ENCODE measurements at places on chromosomes 2 and 18. TPM values are rescaled to one million over a fixed set of nuclear protein-coding genes. Genes with fewer than 3 reads are reported as not detected.

Gene BIRC6
- 74.7 TPM for total RNA-seq

DNA sequence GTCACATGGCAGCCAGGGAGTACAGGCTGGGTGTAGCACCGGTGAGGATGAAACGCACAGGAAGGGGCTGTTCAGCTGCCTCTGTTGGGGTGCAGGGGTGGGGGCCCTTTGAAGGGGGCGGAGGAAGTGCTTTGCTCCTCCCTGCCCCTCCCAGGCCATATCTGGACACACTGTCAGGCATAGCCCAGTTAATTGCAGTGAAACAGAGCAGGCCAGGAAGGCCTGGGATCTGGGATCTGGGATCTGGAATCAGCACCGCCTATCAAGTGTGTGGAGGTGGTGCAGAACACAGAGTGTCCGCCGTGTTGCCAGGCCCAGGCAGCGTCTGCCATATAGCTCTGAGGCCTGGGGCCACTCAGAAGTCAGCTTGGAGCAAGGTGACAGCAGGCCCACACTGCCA, 119.3 kb upstream of the MSH2 start:
- H3K4me3 ChIP-seq: no peak overlapping the region
- H3K27ac ChIP-seq: no peak overlapping the region
- H3K4me1 ChIP-seq: peaks cover 10% of the 10 kb centered on the region
- no peaks in the 10 kb centered on the region for H3K27me3 ChIP-seq
- no peak for DNase-seq
- H3K36me3 ChIP-seq: no peaks in the 10 kb centered on the region

GRCh38 chr2:233362742-233363141, 8.4 kb downstream of the DGKD start:
- H3K4me1 ChIP-seq: peaks cover 8% of the 10 kb centered on the region
- no peak overlapping the region for H3K4me3 ChIP-seq
- H3K27ac ChIP-seq: no peak overlapping the region
- H3K36me3 ChIP-seq: peaks cover 27% of the 10 kb centered on the region

- no peaks in the 10 kb centered on the region for H3K36me3 ChIP-seq
- no peak overlapping the region for H3K4me3 ChIP-seq
- no peaks in the 10 kb centered on the region for H3K4me1 ChIP-seq
- H3K27me3 ChIP-seq: peaks cover 3% of the 10 kb centered on the region
- H3K27ac ChIP-seq: peak overlapping the region; percentile 46
Measured at GRCh38 chr18:22233266-22233665, 63.9 kb downstream of the GATA6 start.

DNA sequence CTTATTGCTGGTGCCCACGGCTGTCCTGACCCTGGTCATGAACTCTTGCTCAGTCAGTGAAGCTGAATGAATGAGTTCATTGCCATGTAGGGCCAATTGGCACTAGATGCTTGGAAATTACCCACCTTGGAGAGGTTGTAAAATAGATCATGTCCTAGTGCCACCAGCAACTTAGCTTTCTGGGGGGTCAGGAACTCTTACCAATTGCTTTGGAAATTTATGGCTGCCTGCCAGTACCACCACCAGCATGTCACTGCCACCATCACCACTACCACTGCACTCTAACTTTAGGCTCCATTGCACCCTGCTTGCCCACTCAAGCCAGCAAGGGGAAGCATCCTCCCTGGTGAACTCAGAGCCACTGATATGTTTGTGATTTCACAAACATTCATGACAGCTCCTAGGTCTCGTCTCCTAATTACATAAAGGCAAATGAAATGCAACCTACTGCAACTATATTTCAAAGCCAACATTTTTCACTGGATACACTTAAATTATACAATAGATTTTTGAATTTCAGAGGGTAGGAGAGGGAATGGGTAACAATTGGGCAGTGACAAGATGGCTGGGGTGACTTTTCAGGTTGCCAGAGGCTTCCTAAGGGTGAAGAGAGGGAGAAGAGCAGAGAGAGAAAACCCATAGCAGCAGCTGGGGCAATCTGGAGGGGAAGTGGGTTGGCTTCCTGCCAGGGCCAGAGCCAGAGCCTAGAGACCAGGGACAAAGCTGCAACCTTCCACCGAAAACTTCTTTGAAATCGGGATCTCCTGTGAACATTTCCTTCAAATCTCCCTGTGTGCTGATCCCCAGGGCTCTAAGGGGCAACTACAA, 3.5 kb upstream of the EMILIN1 start:
- DNase-seq: no peak
- H3K4me3 ChIP-seq: peak overlapping the region; percentile 68
- H3K27me3 ChIP-seq: peaks cover 21% of the 10 kb centered on the region
- H3K4me1 ChIP-seq: peaks cover 50% of the 10 kb centered on the region
- peaks cover 5% of the 10 kb centered on the region for H3K36me3 ChIP-seq

Gene SERPINB3
- 0.94 TPM for total RNA-seq

Gene SOCS6
- 30.2 TPM for total RNA-seq

Gene CDKL4
- total RNA-seq: 0.57 TPM

DNA sequence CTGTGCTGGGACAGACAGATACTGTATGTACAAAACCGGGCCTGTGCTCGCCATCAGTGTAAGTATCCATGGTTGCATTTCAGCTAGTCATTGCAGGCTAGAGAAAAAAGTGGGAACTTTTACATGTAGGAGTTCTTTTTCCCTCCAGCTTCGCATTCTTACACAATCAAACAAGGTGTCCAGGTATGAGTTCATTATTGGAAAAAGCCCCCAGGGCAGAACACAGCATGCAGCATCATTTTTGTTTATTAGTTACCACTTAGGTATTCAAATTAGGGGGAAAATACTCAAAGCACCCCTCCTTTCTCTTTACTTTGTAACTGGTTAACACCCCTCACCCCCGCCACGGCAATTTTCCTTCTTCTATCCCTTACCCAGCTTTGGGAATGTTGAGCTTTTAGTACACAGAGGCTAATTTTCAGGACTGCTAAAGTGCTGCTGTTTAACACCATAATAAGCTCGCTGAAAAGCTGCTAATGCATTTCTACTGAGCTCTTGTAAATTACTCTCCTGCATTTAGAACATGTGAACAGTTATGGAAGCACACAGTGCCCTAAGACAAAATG, 13.6 kb downstream of the UPP2 start:
- H3K4me1 ChIP-seq: peaks cover 23% of the 10 kb centered on the region
- H3K27ac ChIP-seq: no peak overlapping the region
- H3K4me3 ChIP-seq: no peak overlapping the region
- DNase-seq: no peak
- no peaks in the 10 kb centered on the region for H3K36me3 ChIP-seq

DNA sequence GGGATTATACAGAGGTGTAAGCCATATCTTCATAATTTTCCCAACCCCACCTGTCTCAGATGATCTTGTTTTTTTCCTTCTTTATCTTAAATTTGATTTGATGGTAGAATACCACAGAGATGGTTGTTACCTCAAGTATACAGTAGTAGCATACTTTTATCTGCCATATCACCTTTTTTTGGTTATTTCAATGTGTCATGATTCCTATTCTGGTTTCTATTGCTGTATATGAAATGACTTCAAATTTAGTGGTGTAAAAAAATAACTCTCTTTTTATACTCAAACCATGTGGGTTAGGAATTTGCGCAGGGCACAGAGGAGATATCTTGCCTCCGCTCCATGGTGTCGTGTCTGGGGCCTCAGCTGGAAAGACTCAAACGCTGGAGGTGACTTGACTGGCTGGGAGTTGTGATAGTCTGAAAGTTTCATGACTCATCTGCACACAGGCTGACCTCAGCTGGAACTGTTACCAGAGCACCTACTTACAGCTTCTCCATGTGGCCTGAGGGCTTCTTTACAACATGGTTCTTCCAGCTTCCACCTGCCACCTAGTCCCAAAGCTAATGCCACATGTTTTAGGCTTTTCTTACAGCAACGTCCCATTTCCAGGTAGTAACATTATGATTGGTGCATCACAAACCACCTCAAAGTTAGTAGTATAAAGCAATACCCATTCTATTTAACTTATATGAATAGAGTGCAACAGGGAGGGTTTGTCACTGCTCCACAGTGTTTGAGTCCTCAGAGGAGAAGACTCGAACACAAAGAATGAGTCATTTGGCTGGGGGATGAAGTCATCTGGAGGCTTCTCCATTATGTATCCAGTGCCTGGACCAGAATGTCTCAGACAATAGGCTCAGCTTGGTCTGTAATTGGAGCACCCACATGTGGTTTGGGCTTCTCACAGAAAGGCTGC, 82.3 kb upstream of the XPO1 start:
- no peak for DNase-seq
- no peak overlapping the region for H3K4me3 ChIP-seq
- H3K36me3 ChIP-seq: no peaks in the 10 kb centered on the region
- H3K27me3 ChIP-seq: no peaks in the 10 kb centered on the region
- H3K4me1 ChIP-seq: no peaks in the 10 kb centered on the region

Gene EVX2
- total RNA-seq: 0.10 TPM

DNA sequence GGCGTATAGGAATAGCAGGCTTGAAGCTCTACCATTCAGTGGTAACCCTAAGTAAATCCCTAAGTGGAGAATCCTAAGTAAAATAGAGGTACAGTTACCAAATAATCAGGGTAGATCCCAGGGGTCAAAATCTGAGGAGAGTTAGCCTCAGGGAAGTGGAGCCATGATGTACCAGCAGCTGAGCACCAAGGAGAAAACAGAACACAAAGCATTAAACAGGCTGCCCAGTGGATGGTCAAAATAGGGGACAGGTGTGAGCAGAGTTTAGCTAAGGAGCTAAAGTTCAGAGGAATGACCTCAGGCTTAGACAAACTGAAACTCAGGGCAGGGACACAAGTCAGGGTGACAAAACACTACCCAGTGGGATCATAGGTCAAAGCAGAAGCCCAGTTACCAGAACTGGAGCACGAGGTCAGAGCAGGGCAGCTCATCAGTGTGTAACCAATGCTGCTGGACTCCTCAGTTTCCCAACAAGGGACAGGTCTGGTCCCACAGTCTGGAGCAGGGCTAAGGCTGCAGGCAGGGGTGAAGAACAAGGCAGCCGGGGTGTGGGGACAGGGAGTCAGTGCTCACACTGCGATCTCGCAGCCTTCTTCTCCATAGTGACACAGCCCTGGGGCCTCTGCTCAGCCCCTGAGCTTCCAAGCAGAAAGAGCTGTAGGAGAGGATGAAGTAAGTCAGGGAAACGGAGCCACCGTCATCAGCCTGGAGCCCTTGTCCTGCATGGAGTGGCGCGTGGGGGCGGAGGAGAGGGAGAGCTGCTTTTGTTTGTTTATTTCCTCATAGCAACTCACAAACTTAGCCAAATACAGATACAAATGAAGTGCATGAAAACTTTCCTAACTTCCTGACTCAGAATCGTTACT, 264.0 kb downstream of the MREG start:
- H3K36me3 ChIP-seq: no peaks in the 10 kb centered on the region
- H3K4me1 ChIP-seq: peaks cover 19% of the 10 kb centered on the region
- no peak for DNase-seq
- H3K27me3 ChIP-seq: no peaks in the 10 kb centered on the region

Measured in type B pancreatic cell (in vitro differentiated cells).